Ascending aorta (tissue), 2 donors: ENCODE measurements at places on chromosomes 4 and X.
A peak's percentile ranks its signal among the peaks of the same experiment; 100 is the strongest.

DNA sequence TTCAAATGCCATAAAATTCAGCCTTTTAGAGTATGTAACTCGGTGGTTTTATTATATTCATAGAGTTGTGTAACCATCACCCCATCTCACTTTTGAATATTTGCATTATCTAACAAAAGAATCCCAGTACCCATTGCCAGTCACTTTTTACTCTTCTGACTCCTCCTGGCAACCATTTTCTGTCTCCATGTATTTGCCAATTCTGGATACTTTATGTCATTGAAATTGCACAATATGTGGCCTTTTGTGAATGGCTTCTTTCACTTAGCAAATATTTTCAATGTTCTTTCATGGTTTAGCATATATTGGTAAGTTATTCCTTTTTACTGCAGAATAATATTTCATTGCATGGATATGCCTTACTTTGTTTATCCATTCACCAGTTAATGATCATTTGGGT lies 79.9 kb downstream of the SLIT2 start:
- H3K27me3 ChIP-seq = no peaks in the 10 kb centered on the region
- H3K4me1 ChIP-seq = no peaks in the 10 kb centered on the region
- DNase-seq = no peak
- H3K4me3 ChIP-seq = no peak overlapping the region
- no peak overlapping the region for H3K27ac ChIP-seq

- H3K27me3 ChIP-seq = no peaks in the 10 kb centered on the region
- H3K4me3 ChIP-seq = no peak overlapping the region
- no peaks in the 10 kb centered on the region for H3K36me3 ChIP-seq
- peaks cover 2% of the 10 kb centered on the region for H3K4me1 ChIP-seq
- H3K27ac ChIP-seq = no peak overlapping the region
- no peak for DNase-seq
These were observed 140.0 kb upstream of the HCCS start for GRCh38 chrX:10971176-10971575.

- no peak overlapping the region for H3K27ac ChIP-seq
- H3K27me3 ChIP-seq = no peaks in the 10 kb centered on the region
- no peaks in the 10 kb centered on the region for H3K36me3 ChIP-seq
- no peak overlapping the region for H3K4me3 ChIP-seq
These were observed 64.0 kb downstream of the COX18 start for GRCh38 chr4:73005514-73005913.

DNA sequence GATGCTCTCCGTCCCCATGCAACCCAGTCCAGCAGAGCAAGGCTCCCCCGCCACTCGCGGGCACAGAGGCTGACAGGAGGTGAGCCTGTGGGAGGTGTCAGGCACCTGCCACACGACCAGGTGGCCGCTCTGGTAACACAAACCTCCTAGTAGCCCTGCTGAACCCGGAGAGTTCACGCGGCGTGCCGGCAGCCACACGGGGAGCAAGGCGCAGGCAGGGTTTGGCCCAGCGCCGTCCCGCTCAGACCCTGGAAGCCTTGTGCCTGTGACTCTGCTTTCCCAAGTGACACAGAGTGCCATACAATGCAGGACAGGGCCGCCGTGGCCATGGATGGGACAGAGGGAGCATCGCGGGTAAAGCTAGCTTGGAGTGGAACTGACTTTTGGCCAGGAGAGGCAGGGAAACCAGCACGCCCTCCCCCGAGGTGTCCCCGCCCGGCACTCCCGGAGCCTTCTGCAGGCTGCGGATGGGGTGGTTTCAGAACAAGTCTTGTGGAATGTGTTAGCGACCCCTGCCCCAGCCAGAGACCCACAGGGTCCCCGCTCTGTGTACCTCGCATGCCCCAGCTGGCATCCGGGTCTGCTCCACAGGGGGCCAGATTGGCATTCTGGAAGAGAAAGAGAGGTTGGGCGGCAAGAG lies 44.7 kb upstream of the AFAP1 start:
- H3K27me3 ChIP-seq = no peaks in the 10 kb centered on the region
- no peak for DNase-seq
- H3K27ac ChIP-seq = no peak overlapping the region
- no peaks in the 10 kb centered on the region for H3K4me1 ChIP-seq

DNA sequence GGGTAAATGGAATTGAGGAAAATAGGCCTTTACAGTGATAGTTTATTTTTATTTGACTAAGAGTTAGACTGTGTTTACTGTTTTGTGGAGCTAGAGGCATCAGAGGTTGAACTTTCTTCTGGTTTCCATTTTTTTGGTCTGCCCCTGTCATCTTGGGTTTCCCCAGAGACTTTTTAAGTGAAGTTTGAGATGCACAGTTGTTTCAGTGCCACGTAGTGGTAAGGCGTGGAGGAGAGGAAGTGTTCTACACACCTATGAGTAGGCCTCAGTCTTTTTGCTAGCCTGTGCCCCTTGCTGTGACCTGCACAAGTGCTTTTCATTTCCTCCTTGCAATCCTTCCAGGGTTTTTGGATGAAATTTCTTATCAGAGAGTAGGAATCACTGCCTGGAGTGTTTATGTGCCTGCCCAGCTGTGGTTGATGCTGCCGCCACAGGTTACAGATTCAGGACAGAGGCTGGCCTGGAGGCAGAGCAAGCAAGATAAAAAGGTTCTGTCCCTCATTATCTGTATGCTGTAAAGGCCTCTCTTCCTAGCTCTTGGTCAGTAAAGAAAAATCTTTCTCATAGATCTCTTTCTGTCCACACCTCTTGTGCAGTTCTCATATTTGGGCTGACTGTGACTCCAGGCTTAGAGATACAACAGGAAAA lies 12.5 kb upstream of the HSFX4 start:
- no peaks in the 10 kb centered on the region for H3K4me1 ChIP-seq
- H3K4me3 ChIP-seq = no peak overlapping the region
- no peaks in the 10 kb centered on the region for H3K27me3 ChIP-seq
- H3K36me3 ChIP-seq = no peaks in the 10 kb centered on the region
- no peak for DNase-seq
- no peak overlapping the region for H3K27ac ChIP-seq

DNA sequence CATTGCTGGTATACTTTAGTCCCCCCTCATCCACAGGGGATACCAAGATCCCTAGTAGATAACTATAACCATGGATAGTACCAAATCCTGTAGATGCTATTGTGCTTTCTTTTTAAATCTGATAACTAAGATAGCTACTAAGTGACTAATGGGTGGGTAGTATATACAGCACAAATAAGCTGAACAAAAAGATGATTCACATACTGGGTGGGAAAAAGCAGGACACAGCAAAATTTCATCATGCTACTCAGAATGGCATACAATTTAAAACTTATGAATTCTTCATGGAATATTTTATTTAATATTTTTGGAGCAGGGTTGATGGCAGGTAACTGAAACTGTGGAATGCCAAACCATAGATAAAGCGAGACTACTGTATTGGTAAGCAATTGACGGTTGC lies 161.6 kb downstream of the IL15 start:
- H3K27me3 ChIP-seq = no peaks in the 10 kb centered on the region
- H3K36me3 ChIP-seq = no peaks in the 10 kb centered on the region
- no peak for DNase-seq

DNA sequence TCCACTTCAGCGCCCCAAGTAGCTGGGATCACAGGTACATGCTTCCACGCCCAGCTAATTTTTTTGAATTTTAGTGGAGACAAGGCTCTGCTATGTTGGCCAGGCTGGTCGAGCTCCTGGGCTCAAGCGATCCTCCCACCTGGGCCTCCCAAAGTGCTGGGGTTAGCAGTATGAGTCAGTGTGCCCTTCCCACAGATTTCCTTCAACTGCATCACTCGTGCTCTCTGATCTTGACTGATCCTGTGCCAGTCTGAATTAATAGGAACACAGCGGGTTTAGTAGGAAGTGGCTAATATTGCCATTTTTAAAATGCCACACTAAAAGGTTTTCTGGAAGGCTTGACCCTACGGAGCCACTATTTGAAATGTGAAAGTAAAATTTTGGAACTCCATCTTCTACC lies 4.3 kb upstream of the SHROOM2 start:
- H3K36me3 ChIP-seq = no peaks in the 10 kb centered on the region
- no peaks in the 10 kb centered on the region for H3K27me3 ChIP-seq
- peaks cover 2% of the 10 kb centered on the region for H3K4me1 ChIP-seq
- no peak overlapping the region for H3K27ac ChIP-seq
- H3K4me3 ChIP-seq = no peak overlapping the region

GRCh38 chr4:126906466-126906865 lies 726.3 kb upstream of the INTU start:
- H3K27ac ChIP-seq = no peak overlapping the region
- no peaks in the 10 kb centered on the region for H3K36me3 ChIP-seq
- no peak for DNase-seq
- no peaks in the 10 kb centered on the region for H3K27me3 ChIP-seq
- no peak overlapping the region for H3K4me3 ChIP-seq

- H3K4me3 ChIP-seq = no peak overlapping the region
- no peak overlapping the region for H3K27ac ChIP-seq
- no peaks in the 10 kb centered on the region for H3K4me1 ChIP-seq
- no peak for DNase-seq
These were observed 74.4 kb upstream of the DYNLT3 start for GRCh38 chrX:37921758-37922157.

DNA sequence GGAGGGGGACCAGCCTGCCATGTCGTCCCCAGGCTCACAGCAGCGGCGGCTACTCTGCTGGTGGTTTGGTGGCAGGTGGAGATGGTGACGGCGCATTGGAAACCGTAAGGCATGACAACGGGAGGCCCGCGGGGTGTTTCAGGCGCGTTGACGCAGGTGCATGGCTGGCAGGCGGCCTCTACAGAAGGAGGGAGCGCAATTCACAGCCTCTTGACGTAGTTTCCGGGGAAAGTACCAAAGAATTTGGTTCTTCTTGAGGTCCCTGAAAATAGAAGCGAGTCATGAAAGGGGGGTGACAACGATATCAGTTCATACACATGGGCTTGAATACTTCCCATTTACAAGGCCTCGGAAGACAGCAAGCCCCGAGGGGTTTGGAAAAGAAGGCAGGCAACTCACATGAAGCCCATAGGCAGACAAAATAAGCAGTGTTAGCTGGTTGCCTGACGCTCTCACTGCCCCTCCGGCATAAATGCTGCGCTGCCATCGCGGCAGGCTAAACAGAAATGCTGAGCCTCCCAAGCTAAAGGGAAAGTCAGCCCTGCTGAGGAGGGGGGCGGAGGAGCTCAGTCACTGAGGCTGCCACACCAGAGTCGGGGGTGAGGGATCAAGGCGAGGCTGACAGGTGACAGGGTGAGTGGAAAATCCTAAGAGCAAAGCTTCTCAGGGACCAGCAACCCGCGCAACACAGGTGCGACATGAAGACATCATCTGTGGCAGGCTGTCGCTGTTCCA lies 52.3 kb upstream of the PDLIM3 start:
- H3K4me1 ChIP-seq = no peaks in the 10 kb centered on the region

DNA sequence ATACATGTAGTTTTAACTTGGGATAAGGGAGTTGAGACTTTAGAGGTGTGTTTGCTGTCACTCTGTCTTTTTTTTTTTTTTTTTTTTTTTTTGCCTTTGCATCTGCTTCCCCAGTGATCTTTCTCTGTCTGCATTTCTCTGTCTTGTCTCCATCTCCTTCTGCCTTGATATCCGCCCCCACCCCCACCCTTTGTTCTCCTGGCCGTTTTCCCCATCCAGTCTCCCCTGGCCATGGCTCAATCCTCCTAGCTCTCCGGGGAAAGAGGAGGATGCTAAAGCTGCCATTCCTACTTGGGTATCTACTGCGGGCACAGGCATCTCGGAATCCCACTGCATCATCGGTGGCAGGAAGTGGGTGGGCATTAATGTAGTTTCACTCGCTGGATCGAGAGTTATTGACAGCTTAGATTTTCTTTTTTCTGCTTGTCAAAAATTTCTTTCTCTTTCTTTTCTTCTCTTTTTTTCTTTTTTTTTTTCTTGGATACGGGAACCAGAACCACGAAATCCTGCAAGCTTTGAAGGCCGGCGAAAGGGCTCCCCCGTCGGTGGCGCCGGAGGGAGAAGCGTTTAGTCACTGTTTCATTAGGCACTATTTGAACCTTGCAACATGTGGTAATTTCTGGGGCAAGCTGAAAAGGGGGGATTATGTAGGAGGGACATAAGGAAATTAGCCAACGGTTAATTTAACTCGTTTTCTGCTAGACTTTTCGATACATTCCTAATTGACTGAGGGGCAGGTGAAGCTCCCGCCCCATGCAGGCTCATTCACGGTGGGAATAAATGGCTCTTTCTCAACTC lies 8.2 kb downstream of the GSX2 start:
- H3K4me3 ChIP-seq = no peak overlapping the region
- H3K27me3 ChIP-seq = peaks cover 8% of the 10 kb centered on the region
- H3K4me1 ChIP-seq = peaks cover 7% of the 10 kb centered on the region
- no peak for DNase-seq
- H3K27ac ChIP-seq = no peak overlapping the region

- no peaks in the 10 kb centered on the region for H3K36me3 ChIP-seq
- no peak overlapping the region for H3K27ac ChIP-seq
- H3K27me3 ChIP-seq = no peaks in the 10 kb centered on the region
These were observed 55.7 kb downstream of the SPANXN3 start for GRCh38 chrX:143461606-143462005.

- DNase-seq = no peak
- H3K27ac ChIP-seq = no peak overlapping the region
- no peaks in the 10 kb centered on the region for H3K4me1 ChIP-seq
- no peaks in the 10 kb centered on the region for H3K27me3 ChIP-seq
- H3K4me3 ChIP-seq = no peak overlapping the region
- H3K36me3 ChIP-seq = no peaks in the 10 kb centered on the region
These were observed 205.6 kb upstream of the EOLA2 start for GRCh38 chrX:150143721-150144440.

GRCh38 chrX:323721-324628 lies 5.4 kb upstream of the GTPBP6 start:
- no peak overlapping the region for H3K27ac ChIP-seq
- no peak overlapping the region for H3K4me3 ChIP-seq
- H3K36me3 ChIP-seq = no peaks in the 10 kb centered on the region
- no peaks in the 10 kb centered on the region for H3K4me1 ChIP-seq
- no peak for DNase-seq

- no peaks in the 10 kb centered on the region for H3K27me3 ChIP-seq
- no peaks in the 10 kb centered on the region for H3K4me1 ChIP-seq
- no peaks in the 10 kb centered on the region for H3K36me3 ChIP-seq
- DNase-seq = no peak
- H3K27ac ChIP-seq = no peak overlapping the region
These were observed 37.0 kb upstream of the ZBTB33 start for GRCh38 chrX:120213438-120214265.

DNA sequence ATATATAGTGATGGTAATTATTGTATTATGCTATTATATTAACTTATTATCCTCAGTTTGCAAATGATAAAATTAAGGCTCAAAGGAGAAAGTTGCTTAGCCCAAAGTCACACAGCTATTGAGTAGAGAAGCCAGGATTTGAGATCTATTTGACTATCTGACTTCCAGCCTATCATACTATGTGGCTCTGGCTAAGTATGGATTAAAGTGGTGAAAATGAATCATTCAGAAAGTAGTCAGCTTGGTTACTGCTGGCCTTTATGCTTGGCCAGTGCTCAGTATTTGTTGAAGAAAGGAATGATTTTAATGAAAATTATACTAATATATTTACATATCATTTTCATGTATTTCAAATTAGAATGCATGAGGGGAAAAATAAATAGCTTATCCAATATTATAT lies 219.8 kb downstream of the SHROOM3 start:
- no peaks in the 10 kb centered on the region for H3K36me3 ChIP-seq
- peak overlapping the region; percentile 76 for H3K27ac ChIP-seq
- peaks cover 40% of the 10 kb centered on the region for H3K4me1 ChIP-seq

- DNase-seq = no peak
- H3K4me3 ChIP-seq = no peak overlapping the region
- H3K36me3 ChIP-seq = peaks cover 76% of the 10 kb centered on the region
- H3K27ac ChIP-seq = no peak overlapping the region
- no peaks in the 10 kb centered on the region for H3K4me1 ChIP-seq
These were observed 22.9 kb upstream of the TADA2B start for GRCh38 chr4:7020290-7020689.
